ENCODE measurements at places on chromosomes 5 and 9.

DNA sequence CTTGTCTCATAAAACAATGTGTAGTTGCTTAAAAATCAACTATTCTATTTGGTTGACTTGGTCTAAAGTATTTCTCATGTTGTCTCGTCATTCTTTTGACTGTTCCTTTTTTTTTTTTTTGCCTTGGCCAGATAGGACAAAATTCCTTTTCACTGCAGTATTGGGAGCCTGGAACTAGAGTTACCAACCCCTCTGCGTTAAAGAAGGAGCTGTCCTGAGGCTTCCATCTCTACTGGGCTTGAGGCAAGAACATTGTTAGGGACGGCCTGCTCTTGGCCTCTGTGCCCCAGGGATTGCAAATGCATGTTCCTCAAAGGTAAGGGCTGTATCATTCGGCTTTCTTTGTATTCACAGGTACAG, 1.4 kb upstream of the NPR2 start:
- DNase-seq = no peak

GRCh38 chr5:11892832-11893231, 11.4 kb downstream of the CTNND2 start:
- no peak for DNase-seq

GRCh38 chr5:55027595-55027994, 3.5 kb downstream of the GZMK start:
- DNase-seq = no peak

- no peak for DNase-seq
Measured at GRCh38 chr5:17426104-17426749, 71.8 kb upstream of the TAF11L2 start.

DNA sequence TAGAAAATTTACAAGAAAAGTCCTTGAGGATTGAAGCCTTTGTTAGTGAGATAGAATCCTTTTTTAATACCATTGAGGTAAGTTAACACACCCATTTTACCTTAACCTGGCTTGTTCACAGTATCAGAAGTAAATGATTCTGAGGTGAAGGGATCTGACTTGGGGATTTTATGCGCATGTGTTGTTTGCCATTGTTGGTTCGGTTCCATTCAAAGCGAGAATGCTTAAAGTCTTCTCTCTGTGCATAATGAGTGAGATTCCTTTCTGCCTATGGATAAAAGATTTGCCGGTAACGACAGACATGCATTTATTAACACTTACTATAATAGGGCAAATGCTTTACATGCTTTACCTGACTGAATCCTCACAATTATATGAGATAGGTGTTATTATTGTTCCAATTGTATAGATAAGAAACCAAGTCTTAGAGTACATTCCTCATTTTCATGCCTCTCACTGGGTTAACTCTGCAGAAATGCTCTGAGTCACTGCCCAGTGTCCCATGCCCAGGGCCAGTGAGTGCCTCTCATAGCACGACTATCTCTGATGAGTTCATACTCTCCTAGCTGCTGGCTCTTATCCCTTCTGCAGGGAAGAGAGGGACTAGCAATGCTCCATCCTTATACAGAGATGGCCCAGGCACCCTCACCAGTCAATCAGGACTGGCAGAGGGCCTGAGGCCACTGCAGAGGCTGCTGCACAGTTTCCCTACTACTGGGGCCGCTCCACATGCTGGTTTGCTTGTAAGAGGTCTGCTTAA, 54.4 kb downstream of the CMYA5 start:
- DNase-seq = no peak

DNA sequence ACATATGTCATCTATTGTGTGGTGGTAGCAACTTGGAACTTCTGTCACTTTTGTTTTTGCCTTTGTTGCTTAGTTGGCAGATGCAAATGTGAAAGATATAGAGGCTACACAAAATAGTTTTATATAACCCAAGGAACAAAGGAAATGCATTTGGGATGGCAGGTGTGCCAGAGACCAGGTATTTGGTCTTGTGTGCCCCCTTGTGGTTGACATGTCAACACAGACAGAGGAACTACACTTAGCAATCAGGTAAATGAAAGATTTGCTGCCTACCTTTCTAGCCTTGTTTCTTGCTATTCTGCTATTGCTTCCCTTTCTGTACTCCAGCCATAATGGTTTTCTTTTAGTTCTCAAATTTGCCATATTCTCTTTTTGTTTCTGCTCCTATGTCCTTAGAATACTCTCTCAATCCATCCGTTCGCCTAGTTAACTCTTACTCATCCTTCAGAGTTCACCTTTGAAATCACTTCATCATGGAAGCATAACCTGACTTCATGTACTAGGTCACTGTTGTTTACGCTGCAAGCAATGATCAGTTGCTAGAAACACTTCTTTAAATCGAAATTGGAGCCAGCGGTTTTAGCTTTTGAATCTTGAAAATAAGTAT, 119.5 kb downstream of the TRPM3 start:
- DNase-seq = no peak

GRCh38 chr9:98150721-98151120, 31.7 kb upstream of the TRIM14 start:
- no peak for DNase-seq

DNA sequence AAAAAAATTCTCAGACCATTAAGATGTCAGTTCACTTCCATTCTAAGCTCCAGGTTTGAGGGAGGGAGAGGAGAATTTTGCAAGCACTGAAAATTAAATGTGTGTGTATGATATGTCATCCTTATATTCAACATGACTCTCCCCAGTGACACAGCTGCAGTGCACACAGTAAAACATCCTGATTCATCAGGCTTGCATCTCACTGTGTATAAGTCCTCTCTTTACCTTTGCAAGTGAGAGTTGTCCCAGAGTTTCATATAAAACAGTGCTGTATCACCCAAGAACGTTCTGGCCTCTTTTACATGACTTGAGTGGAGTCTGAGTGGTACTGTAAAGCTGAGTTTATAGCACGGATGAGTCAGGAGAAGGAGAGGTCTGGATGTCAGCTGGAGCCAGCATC, 50.0 kb downstream of the DMRT2 start:
- DNase-seq = no peak

GRCh38 chr5:82419559-82420332, 141.6 kb upstream of the RPS23 start:
- no peak for DNase-seq
